ENCODE measurements at places on chromosomes 6 and 20.

DNA sequence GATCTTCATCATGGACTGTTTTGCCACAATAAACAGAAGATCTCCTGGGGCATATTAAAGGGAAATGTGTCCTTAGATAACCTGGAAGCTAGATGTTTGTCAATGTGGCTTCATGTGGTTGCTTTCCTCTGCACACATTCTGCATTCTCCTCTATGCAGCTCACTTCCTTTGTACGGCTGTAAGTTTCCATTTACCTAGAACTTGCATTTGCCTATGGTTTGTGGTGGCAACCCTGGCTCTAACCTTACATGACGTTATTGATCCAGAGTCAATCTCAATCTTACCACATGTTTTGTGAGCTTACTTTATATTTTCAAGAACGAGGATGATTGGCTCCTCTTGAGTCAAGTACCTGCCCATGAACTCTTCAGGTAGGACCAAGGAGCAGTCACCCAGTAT is 863.1 kb downstream of the MAFB start:
- no peak for DNase-seq

- no peak for DNase-seq
Measured at GRCh38 chr6:131073577-131073976, 10.5 kb upstream of the EPB41L2 start.

DNA sequence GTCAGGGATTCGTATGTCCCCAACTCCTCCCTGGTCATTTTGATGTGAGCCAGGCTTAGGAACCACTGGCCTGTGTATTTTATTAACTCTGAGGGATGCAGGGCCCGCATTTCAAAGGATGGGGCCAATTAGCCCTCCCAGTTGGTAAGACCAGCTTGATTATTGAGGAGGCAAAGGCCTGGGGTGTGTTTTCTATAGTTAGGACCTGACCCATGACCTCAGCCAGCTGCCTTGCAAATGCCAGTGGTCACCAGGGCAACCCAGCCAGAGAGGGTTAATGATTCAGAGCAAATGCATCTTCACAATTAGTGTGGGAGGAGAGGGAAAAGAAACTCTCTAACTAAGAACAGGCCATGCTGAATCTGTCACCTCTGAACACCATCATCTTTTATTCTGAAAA is 835.4 kb downstream of the MAFB start:
- no peak for DNase-seq

DNA sequence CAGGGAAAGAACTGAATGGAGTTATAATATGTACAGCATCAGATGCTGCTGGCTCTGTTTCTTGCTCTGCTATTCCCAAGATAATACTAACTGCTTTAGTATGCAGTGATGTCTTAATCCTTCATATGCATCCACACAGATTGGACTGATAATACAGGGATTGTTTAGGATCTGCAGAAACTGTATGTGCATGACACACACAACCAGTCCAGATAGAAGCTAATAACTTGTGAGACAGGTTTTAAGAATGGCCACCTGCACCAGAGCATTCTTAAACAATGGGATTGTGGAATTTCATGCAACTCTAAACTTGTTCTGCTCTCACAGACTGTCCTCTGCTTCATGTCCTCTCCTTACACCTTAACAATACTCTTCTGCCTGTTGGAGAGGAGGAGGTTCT is 90.9 kb downstream of the SPTLC3 start:
- DNase-seq = no peak

- no peak for DNase-seq
Measured at GRCh38 chr6:7769702-7770101, 43.8 kb downstream of the BMP6 start.

DNA sequence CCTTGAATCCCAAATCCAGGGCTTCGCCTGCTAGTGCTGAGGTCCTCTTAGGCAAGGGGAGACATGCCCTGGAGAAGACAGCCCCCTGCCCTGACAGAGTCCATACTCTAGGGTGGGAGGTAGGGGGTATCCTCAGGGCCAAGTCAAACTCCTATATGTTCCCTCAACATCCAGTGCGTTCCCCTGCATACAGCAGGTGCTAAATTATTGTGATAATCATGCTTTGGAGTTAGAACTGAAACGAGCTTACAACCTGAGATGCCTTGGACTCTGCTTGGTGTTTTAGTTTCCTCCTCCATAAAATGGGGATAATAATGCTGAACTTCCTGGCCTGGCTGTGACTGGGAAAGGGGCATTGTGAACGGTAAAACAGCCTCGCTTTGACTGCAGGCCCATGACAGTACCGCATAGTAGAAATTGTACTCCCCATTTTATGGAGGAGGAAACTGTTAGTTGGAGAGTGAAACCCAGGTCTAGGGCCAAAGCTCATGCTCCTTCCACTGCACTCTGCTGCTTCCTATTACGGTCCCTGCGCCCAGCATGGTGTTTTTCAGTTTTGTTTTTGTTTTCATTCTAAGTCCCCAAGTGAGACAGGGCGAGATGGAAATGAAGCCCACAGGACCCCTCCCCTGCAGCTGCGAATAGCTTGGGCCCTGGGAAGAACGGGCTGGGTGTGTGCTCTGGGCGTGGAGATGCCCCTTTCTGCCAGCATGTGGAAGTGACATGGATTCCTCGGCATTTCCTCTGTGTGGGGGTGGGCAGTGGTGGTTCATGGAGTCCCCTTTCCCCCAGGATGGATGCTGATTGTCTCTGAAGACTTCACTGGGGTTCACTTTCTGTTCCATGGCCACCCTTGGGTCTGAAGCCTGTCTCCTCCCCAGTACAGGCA is 162.5 kb downstream of the VEGFA start:
- DNase-seq = no peak
